Ascending aorta (tissue), 2 donors: ENCODE measurements at places on chromosomes 2 and 18.

GRCh38 chr18:21242141-21242779, at the start of gene GREB1L:
Gene GREB1L, plus strand, starts transcription at chr18:21242232. Its CDS starts 141,287 bp downstream, at chr18:21383519.
- no peaks in the 10 kb centered on the region for H3K36me3 ChIP-seq
- peak within 1 kb of the TSS; percentile 72 for H3K27ac ChIP-seq
- no peaks in the 10 kb centered on the region for H3K27me3 ChIP-seq
- no peak for DNase-seq
- peaks cover 3% of the 10 kb centered on the region for H3K4me1 ChIP-seq
- peak within 1 kb of the TSS; percentile 87 for H3K4me3 ChIP-seq

DNA sequence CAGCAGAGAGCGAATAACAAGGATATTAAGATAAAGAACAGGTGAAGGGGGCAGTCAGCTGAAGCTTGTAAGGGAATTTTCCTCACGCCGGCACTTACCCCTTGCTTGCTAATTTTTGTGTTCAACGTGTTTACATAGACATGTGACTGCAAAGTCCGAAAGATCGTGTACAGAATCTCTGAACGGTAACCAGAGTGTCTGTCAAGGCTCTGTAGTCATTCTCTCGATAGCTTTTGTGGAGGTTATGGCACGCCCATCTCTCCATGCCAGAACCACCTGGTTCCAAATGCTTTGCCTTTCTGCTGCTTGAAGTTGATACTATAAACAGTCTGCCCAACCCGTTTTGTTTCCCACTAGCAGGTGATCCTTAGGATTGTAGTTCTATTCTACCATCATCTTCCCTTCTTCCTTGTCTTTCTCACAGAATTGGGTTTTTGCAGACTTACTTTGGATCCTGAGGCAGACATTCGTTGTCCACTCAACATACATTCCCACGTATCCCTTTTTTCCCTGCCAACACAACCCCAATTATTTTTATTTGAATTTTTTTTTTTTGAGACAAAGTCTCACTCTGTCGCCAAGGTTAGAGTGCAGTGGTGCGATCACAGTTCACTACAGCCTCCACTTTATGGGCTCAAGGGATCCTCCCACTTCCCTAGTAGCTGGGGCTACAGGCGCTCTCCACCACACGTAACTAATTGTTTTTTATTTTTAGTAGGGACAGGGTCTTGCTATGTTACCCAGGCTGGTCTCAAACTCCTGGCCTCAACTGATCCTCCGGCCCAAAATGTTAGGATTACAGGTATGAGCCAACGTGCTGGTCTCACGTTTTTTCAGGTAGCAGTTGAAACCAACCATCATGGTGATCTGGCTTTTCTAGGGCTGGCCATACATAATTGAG, 1.3 kb upstream of the USP34 start:
- H3K27me3 ChIP-seq: no peaks in the 10 kb centered on the region
- H3K27ac ChIP-seq: peak overlapping the region; percentile 99
- no peak for DNase-seq
- H3K4me1 ChIP-seq: peaks cover 9% of the 10 kb centered on the region
- no peaks in the 10 kb centered on the region for H3K36me3 ChIP-seq
- peak overlapping the region; percentile 89 for H3K4me3 ChIP-seq

DNA sequence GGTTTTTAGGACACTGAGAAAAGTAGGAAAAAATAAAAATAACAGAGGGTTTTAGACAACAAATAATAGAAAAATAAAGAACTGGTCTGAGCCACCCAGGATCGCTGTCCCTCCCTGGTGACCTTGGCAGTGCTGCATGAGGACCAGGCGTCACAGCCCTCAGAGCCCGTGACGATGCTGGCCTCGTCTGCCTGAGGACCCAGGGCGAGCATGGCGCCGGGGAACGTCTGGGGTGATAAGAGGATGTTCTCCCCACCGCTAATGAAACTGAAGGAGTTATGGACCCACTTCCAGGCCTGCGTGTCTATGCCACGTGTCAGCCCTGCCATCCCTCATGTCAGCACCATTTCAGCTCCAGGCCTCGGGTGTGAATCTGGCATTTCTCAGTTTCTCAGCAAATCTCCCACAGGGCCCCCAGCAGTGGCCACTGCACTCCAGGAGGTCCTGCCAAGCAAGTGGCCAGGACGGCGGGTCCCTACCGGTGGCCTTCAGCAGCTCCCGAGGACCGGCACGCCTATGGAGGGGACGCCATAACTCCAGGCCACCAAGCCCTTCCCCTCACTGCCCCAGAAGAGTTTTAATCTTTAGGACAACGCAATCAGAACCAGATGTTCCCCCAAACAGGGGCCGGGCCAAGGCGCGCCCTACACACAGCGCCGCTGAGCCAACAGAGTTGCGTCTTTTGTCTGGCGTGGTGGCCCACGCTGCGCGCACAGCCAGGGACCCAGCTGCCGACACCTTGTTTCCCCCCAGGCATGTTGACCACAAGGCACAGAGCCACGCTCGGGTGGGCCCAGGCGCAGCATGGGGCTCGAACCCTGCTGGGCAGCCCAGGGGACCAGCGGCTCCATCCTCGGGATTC, 179.7 kb downstream of the TWIST2 start:
- peaks cover 13% of the 10 kb centered on the region for H3K4me1 ChIP-seq
- no peaks in the 10 kb centered on the region for H3K27me3 ChIP-seq
- no peaks in the 10 kb centered on the region for H3K36me3 ChIP-seq
- no peak overlapping the region for H3K27ac ChIP-seq
- DNase-seq: no peak
- H3K4me3 ChIP-seq: no peak overlapping the region

DNA sequence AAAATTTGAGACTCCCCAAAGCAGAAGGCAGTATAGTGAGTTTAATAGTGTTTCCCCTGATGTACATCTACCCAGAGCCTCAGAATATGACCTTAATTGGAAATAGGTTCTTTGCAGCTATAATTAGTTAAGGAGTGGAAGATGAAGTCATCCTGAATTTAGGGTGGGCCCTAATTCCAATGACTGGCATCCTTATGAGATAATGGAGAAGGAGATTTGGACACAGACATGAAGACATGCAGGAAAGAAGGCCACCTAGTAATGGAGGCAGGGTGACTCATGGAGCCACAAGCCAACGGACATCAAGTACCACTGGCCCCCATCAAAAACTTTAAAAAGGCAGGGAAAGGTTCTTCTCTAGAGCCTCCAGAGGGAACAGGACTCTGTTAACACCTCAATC, 308.9 kb downstream of the TXNL1 start:
- peak overlapping the region; percentile 24 for H3K27ac ChIP-seq
- no peak overlapping the region for H3K4me3 ChIP-seq
- H3K36me3 ChIP-seq: no peaks in the 10 kb centered on the region
- no peaks in the 10 kb centered on the region for H3K27me3 ChIP-seq

- no peak overlapping the region for H3K27ac ChIP-seq
- H3K27me3 ChIP-seq: no peaks in the 10 kb centered on the region
- H3K36me3 ChIP-seq: no peaks in the 10 kb centered on the region
- no peaks in the 10 kb centered on the region for H3K4me1 ChIP-seq
- DNase-seq: no peak
- no peak overlapping the region for H3K4me3 ChIP-seq
Observed at GRCh38 chr18:56161566-56162260, 476.7 kb downstream of the TXNL1 start.

- no peak for DNase-seq
- H3K27ac ChIP-seq: no peak overlapping the region
- H3K27me3 ChIP-seq: no peaks in the 10 kb centered on the region
- no peak overlapping the region for H3K4me3 ChIP-seq
- H3K36me3 ChIP-seq: no peaks in the 10 kb centered on the region
- no peaks in the 10 kb centered on the region for H3K4me1 ChIP-seq
Observed at GRCh38 chr2:29733213-29733612, 188.2 kb downstream of the ALK start.

DNA sequence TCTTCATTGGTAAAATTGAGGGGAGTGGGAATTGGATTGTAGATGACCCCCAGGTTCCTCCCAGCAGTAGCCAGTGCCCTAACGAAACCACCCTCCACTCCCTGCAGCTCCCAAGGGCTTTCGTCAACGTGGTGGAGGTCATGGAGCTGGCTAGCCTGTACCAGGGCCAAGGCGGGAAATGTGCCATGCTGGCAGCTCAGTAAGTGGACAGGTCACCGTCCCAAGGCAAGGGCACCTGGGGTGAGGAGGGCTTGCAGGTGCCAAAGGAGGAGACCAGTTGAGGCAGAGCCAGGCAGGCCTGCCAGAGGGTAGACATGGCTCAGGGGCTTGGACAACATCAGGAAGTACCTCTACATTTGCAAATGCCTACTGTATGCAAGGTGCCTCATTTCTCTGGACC, 122.6 kb upstream of the PPP1CB start:
- peaks cover 40% of the 10 kb centered on the region for H3K4me1 ChIP-seq
- H3K4me3 ChIP-seq: no peak overlapping the region
- no peaks in the 10 kb centered on the region for H3K27me3 ChIP-seq
- DNase-seq: no peak
- H3K36me3 ChIP-seq: no peaks in the 10 kb centered on the region

DNA sequence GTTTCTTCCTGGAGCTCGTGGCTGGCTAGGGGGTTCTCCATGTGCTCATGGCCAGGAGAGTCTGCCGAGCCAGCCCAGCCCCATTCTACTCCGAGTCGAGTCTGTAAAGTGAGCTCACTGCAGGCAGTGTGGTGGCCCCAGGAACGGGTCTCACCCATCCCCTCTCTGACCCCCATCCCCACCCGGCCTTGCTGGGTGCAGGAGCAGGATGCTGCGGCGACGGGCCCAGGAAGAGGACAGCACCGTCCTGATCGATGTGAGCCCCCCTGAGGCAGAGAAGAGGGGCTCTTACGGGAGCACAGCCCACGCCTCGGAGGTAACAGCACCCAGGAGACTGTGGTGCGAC, 1.4 kb downstream of the ANO7 start:
- no peaks in the 10 kb centered on the region for H3K36me3 ChIP-seq
- H3K4me1 ChIP-seq: no peaks in the 10 kb centered on the region
- no peak overlapping the region for H3K27ac ChIP-seq
- H3K27me3 ChIP-seq: no peaks in the 10 kb centered on the region
- DNase-seq: no peak

GRCh38 chr2:210442457-210442856, 34.1 kb downstream of the LANCL1 start:
- DNase-seq: no peak
- no peak overlapping the region for H3K27ac ChIP-seq
- no peaks in the 10 kb centered on the region for H3K27me3 ChIP-seq
- H3K4me1 ChIP-seq: no peaks in the 10 kb centered on the region
- no peak overlapping the region for H3K4me3 ChIP-seq
- H3K36me3 ChIP-seq: peaks cover 16% of the 10 kb centered on the region

DNA sequence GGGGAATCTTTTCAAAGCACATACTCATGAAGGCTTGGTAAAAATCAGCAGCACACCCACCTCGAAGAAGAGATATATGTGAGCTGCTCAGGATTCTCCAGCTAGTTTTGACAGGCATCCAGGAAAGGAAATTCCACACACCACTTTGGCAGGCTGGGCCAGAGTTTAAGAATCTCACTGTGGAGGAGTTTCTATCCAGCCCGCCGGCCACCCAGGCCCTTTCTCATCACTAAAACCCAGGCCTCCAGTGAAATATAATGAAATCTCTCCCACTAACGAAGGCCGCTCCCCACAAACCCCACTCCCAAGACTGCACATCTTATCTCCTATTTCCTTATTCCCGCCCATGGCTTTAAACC, 202.0 kb downstream of the GLI2 start:
- peaks cover 27% of the 10 kb centered on the region for H3K4me1 ChIP-seq
- H3K36me3 ChIP-seq: no peaks in the 10 kb centered on the region
- H3K4me3 ChIP-seq: no peak overlapping the region
- peak overlapping the region; percentile 48 for H3K27ac ChIP-seq
- H3K27me3 ChIP-seq: no peaks in the 10 kb centered on the region

DNA sequence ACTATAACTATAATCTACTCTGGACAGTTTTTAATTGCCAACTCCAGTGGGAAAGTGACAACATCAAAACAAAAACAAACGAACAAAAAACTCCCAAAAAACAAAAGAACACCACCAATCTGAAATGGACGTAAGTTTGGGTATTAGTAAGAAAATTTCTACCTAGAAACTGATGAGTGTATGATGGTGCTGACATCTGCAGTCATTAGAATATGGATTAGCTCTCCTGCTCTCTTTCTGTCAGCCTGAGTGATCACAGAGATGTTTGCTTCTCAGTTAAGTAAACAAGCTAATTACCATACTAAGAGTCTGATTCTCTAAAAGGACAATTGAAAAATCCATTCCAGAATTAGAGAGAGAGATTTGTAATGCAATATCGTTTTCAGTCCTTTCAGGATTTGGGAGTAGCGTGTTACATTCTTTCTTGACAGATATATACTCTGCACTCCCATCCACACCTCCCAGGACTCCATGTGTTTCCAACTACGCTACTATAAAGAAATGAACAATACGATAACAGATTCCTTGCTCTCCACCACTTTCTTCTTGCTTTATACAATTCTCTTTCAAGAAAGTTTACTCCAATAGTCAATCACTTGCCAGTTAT, 1347.4 kb upstream of the PIK3C3 start:
- no peak for DNase-seq
- H3K36me3 ChIP-seq: no peaks in the 10 kb centered on the region
- no peak overlapping the region for H3K27ac ChIP-seq
- H3K4me3 ChIP-seq: no peak overlapping the region

GRCh38 chr2:43169987-43170386, 56.4 kb downstream of the ZFP36L2 start:
- H3K4me3 ChIP-seq: no peak overlapping the region
- no peaks in the 10 kb centered on the region for H3K36me3 ChIP-seq
- H3K27ac ChIP-seq: no peak overlapping the region
- H3K27me3 ChIP-seq: no peaks in the 10 kb centered on the region
- peaks cover 6% of the 10 kb centered on the region for H3K4me1 ChIP-seq

DNA sequence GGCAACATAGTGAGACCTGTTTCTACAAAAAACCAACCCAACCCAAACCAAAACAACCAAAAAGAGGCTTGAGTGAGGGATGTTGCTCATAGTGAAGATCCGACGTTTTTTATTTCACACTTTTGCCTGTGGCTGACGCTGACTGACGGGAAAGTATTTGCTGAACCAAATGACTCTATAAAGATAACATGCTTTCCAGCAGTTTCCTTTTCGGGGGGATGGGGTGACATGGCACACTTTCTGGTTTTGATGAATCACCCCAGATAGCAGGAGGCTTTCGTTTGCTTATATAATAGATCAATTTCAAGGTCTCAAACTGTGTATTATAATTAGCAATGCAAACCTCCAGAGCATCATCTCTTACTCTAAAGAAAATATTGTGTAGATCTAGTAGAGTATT, 150.8 kb downstream of the AQP4 start:
- H3K4me3 ChIP-seq: no peak overlapping the region
- H3K27me3 ChIP-seq: no peaks in the 10 kb centered on the region
- H3K36me3 ChIP-seq: no peaks in the 10 kb centered on the region
- H3K27ac ChIP-seq: no peak overlapping the region

DNA sequence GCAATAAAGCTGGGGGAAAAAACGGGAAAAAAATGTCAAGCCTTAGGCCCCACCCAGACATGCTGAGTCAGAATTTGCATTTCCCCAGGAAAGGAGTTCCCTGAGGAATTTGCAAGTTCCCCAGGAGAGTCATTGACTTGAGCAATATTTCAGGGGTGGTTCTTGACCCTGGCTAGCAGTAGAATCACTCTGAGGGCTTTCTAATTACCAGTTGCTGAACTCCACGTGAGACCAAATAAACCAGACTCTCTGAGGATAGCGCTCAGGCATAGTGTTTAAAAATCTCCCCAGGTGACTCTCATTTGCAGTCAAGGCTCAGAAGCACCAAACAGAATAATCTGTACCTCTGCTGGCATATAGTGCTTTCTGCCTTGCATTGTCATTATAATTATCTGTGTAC, 48.7 kb downstream of the C1QL2 start:
- no peaks in the 10 kb centered on the region for H3K4me1 ChIP-seq
- no peaks in the 10 kb centered on the region for H3K36me3 ChIP-seq
- H3K27me3 ChIP-seq: no peaks in the 10 kb centered on the region
- DNase-seq: no peak
- no peak overlapping the region for H3K4me3 ChIP-seq

GRCh38 chr18:68740966-68741365, 26.1 kb upstream of the TMX3 start:
- no peak for DNase-seq
- H3K27me3 ChIP-seq: no peaks in the 10 kb centered on the region
- H3K4me1 ChIP-seq: no peaks in the 10 kb centered on the region
- H3K27ac ChIP-seq: no peak overlapping the region
- H3K4me3 ChIP-seq: no peak overlapping the region
- no peaks in the 10 kb centered on the region for H3K36me3 ChIP-seq
